ENCODE measurements at places on chromosomes 12 and 14.

DNA sequence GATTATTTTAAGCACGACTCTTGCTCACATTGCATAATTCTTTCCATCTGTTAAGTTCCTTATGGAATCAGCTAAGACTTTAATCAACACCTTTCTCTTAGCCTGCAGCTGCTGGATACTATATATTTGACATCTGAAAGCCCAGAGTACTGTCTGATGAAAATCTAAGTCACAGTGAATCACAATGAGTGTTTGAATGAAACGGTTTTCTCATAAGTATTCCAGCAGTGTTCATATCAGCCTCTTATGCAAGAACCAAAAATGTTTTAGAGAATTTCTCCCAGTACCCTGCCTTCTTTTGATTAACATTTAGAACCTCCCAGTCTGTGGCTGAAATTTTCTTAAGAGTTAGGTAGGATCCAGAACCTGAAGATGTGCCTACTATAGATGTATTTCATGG lies 55.6 kb downstream of the FRMD6 start:
- DNase-seq = no peak

DNA sequence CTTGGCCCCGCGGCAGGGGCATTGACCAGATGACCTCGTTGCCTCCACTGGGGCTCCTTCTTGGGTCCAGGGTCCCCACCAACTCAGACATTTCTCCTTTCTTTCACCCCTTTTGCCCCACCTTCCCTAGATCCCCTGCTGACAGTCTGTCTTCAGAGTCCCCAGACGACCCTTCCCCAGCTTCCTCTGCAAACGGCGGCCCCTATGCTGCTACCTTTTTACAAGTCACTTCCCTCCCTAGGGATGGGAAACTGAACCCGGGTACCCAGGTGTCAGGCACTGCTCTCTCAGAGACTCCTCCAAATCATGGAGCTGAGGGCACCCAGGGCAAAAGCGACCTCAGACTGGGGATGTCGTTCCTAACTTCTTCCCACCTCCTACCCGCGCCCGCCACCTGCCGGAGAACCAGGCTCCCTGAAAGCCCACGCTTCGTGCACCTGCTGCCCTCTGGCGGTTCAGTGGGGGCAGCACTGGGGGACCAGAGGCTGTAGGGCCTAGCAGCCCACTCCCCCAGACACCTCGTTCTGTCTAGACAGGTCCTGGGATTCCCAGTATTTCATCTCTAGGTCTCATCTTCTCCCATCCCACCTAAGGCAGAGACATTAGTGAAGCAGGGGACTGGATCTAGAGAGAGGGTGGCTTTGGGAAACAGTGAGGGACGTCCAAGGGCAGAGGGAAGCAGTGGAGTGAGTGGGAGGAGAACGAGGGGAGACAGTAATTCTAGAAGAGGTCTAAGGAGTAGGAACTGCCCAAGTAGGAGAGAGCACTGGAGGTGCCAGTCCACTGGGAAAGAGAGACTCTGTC lies 4.9 kb downstream of the ZNF385A start:
- DNase-seq = peak; percentile 86

DNA sequence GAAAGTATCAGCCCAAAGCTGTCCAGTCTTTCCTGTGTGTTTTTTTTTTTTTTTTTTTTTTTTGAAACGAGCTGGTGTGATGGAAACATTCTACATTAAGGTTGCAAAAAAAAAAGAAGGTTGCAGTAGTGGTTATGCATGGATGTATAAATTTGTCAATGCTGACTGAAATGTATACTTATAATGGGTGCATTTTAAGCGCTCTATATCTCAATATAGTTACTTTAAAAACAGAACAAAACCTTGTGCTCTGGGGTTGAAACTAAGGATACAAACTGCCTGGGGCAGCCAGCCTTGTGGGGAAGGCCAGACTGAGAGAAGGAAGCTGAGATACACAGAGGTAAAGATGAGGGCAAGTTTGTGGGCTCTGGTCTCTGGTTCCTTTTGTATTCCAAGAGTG lies 87.3 kb upstream of the RMST start:
- DNase-seq = no peak

DNA sequence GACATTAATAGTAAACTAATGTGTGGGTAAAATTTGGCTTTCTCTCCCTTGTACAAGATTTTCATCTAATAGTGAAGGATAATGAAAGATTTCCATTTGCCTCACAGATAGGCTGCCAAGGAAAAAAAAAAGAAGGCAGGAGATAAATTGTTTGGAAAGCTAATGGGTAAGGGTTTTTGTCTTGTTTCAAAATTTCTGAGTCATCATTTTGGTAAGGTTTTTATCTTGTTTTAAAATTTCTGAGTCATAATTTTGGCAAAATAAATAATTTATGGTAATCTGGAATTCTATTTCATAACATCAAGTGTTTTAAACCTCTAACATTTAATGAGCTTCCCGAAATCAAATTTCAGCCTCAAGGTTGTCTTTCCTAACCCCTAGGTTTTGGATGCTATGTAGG lies 1035.7 kb upstream of the FBXO33 start:
- no peak for DNase-seq

DNA sequence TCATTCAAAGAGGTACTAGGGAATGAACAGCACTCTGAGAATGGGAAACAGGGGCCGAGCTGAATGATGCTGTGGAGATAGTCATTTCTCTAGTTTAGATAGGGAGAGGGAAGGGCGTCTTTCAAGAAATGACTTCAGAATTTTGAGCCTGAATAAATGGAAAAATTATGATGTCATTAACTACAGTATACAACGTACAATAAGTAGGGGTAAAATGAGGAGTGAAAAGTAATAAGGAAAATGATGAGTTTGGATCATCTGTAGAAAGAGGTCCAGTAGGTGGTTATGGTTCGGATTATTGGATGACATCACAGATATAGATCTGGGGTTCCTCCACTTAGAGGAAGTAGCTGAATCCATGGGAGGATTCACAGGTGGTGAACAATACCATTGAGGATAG lies 960.0 kb downstream of the DIO2 start:
- no peak for DNase-seq

DNA sequence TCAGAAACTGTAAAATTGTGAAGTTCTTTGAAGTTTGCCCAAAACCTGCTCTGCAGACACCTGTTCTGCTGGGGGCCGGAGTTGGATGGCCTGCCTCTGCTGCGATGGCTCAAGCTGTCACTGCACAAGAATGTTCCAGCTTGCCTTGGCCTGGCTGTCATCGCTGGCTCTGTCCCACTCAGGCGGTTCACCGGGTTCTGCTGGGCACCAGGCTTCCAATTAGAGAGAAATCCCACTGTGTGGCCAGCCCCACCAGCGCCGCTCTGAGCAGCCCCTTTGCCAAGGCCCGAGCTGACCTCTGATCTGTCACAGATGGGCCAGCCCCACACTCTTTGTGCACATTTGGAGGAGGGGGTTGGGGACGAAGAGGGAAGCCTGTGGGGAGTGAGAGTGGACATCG lies 71.7 kb upstream of the GPATCH2L start:
- no peak for DNase-seq

GRCh38 chr12:86719381-86719780 lies 463.2 kb upstream of the MGAT4C start:
- DNase-seq = no peak

DNA sequence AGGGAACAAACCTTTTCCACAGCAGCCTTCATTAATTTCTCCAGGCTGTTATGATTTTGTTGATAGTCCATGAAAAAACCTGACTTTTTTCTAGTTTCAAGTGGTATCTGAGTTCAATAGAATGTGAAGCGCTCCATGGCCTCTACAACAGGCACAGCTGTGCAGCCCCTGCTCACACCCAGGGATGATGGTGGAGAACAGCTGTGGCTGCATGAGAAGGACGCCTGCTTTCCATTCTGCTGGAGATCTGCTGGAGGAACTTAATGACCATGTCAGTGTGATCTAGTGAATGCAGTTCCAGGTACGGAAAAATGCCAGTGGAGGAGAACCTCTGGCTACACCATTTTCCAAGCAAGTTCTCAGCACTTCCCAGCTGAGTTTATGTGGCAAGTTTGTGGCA lies 80.6 kb downstream of the PIWIL1 start:
- DNase-seq = no peak

- no peak for DNase-seq
These were observed 101.2 kb upstream of the EGLN3 start for GRCh38 chr14:34051966-34052657.

DNA sequence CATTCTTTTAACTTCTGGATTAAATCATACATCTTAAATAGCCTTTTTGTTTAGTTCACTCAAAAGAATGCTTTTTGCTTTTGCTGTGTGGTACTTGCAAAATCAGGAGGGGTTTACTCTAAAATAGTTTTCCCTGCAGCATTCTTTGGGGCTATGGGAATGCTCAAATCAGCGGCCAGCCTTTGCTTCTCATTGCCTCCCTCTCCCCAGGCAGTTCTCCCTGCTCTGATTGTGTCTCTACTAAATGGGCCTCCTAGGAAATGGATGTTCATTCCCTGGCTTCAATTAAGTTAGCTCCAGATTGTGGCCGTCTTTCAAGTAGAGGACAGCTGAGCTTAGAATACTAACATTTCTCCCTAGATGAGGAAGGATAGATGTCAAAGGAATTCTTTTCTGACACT lies 4.4 kb downstream of the TULP3 start:
- no peak for DNase-seq

GRCh38 chr14:83870546-83871270 lies 1659.2 kb upstream of the FLRT2 start:
- no peak for DNase-seq

GRCh38 chr14:69355154-69355597 lies 42.9 kb downstream of the ERH start:
- DNase-seq = no peak

DNA sequence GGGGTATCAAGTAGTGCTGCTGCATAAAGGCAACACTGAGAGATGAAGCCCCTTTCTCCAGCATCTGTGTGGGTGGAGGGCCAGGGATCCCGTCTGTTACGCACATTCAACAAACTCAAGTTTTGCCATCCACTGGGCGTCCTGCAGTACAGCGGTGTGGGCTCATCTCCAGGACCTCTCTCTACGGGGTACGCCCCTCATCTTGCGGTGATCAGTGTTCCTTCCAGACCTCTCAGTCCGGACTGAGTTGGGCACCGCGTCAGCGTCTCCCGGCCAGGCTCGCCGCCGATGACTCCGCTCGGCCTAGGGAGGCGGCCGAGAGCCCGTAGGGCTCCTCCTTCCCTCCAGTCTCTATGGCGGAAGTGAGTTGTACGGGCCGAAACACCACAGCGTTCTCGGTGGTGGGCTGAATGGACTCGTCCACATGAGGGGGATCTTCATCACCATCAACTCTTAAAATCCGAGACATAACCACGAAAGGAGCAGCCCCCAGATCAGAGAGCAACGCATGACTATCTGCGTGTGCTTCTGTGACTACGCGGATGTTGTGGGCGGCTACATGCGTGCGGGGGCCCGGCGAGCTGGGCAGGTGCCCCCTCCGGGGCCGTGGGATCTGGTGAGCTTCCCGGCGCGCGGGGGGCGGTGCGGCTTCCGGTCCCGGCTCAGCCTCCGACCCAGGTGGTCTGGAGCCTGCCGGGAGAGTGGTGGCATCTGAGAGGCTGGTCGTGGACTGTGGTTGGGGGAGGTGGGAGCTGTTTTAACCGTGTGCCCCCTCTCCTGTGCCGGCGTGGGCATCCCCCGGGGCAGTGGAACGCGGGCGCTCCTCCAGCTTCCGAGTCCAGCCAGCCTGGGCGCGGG lies at the start of gene ATG101:
Gene ATG101 (plus strand): TSS at position 652 of the 858 bp plus-strand sequence. CDS start 3,673 bp downstream, outside the sequence.
- peak; percentile 92 for DNase-seq

DNA sequence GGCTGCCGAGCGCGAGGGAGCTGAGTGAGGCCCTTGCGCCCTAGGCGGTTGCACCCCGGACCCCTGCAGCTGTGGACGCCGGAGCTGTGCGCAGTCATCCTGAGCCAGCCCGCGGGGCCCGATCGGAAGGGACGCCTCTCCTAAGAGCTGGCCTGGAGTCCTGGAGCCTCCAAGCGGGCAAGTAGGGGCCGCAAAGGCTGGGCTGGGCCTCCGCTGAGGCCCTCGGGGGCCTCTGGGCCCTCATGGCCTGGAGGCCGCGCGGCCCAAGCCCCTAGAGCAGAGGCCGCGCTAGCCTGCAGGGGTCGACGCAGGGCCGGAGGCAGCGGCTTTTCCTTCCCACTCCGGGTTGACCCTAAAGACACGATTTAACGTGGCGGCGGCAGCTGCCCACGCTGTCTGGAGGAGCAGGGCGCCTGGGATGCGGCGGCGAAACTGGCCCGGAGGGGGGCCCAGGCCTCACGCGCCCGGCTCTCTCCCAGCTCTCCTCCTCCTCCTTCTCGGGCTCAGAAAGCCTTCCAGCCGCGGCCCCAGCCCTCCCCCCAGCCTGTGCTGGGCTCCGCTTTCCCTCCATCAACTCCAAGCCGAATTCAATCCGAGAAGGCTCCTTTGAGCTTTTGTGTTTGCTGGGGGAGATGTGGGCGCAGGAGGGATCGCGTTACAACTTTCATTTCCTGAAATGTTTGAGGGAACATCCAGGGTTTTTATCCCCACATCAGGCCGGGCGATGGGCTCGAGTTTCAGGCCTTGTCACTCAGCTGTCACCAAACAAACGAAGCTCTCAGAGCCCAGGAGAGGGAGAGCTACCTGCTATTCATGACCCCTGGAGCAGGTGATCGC lies 11.6 kb downstream of the SIX1 start:
- DNase-seq = no peak

GRCh38 chr12:11731455-11731854 lies 82.0 kb downstream of the ETV6 start:
- no peak for DNase-seq

DNA sequence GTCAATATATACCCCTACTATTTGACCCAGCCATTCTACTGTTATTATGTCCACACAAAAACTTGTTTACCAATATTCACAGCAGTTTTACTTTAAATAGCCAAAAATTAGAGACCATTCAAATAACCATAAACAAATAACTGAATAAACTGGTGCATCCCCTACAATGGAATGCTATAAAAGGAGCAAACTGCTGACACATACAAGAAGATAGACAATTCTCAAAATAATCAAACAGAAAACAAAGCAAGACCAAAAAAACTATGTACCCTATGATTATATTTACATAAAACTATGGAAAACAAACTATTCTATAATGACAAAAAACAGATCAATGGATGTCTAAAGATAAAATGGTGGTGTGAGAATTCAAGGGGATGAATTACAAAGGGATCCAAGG lies 54.4 kb downstream of the RALGAPA1 start:
- no peak for DNase-seq

- DNase-seq = no peak
These were observed 26.8 kb upstream of the CLIP1 start for GRCh38 chr12:122449317-122449716.

- no peak for DNase-seq
These were observed 453 bp upstream of the ESRRB start for GRCh38 chr14:76375484-76375883.

GRCh38 chr12:124405592-124405991 lies 110.7 kb downstream of the RFLNA start:
- DNase-seq = no peak

DNA sequence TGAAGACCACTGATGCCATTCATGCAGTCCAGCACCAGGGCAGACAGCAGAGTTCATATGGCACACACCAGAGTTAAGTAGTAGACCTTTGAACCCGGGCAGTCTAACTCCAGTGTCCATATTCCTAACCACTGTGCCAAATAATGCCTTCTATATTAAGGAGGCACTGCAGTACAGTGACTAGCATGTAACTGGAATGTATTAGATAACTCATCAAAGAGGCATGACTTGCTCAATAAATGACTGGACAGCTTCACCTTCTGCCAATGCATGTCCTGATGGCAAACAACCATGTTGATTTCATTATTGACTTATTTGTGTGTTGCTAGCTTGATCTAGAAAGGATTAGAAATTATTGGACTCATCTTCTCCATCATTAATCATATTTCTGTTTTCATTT lies 40.2 kb downstream of the DACT1 start:
- no peak for DNase-seq

GRCh38 chr14:37234222-37234621 lies 36.5 kb downstream of the MIPOL1 start:
- DNase-seq = no peak

- DNase-seq = no peak
These were observed 101.7 kb upstream of the MAX start for GRCh38 chr14:65204056-65204455.

Measured in CD4-positive, alpha-beta T cell treated with Interleukin-1 beta for 1 hour (primary cell).